ENCODE measurements at places on chromosomes 6 and 20.
A peak's percentile ranks its signal among the peaks of the same experiment; 100 is the strongest.

DNA sequence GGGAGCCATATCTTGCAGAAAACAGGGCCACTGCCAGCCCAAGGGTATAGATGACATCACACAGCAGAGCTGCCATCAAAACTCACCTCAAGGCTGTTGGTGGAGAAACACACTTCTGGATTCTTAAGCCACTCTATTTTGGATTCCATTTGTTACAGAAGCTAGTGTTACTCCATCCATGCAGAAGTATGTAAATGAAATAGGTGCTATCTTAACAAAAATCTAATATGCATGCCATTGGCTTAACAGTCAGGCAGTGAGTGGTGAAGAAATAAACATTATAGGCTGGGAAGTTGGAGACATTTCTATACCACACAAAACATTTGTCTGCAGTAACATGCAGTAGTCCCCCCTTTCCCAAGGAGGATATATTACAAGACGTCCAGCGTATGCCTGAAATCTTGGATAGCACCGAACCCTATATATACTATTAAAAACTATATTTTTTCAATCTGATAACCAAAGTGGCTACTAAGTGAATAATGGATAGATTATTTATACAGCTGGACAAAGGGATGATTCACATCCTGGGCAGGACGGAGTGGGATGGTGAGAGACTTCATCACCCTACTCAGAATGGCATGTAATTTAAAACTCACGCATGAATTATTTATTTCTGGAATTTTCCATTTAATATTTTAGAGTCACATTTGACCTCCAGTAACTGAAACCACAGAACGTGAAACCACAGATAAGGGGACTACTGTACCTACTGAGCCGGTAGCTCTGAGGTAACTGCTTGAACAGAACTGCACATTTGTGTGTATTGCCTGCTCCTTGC lies 160.0 kb upstream of the PLN start:
- no peak for DNase-seq

GRCh38 chr6:134021396-134022122 lies 30.9 kb downstream of the SLC2A12 start:
- DNase-seq = no peak

DNA sequence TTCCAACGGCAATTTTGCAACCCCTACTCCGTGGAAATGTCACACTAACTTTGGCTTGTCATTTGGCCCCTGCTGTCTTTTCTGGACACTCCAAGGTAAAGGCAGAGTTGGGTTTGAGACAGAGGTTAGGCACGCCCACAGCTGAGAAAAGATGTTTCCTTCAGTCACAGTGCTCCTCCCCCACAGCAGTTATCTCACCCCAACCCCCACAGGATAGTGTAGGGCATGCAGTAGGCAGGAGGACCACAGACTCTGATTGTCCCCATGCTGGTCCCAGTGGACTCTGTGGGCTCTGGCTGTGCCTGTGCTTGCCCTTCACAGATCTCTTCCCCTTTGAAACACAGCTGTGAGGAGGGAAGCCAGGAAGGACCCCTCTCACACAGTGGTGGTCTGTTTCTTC lies 124.0 kb upstream of the CARMIL1 start:
- DNase-seq = no peak

- DNase-seq = no peak
Observed at GRCh38 chr6:30964075-30964474, 19.4 kb upstream of the MUC21 start.

DNA sequence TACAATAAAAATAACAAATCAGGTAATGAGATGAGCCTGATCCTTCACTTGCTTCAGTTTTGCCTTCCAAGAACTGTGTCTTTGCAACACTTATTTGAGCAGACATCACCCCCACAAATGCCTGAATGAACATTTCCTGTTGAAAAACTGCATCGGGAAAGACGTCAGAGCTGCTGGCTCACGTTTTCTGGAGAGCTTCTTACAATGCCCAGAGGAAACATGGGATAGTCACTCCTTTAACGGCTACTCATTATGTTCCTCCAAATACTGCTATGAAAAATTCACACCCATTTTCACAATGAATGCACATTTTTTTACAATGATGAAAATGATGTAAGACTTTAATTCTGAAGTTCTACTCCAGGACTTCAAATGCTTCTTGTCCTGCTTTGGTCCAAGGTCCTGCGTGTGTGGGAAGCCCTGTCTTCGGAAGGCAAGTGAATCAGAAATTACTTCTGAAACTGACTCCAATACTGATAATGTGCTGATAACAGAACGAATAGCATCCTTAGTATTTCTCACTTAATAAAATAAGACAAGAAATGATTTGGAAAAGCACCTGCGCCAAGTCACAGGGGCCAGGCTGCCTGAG lies 238.0 kb downstream of the ANKRD60 start:
- DNase-seq = no peak

GRCh38 chr6:150272264-150272975 lies 96.4 kb upstream of the IYD start:
- DNase-seq = no peak

DNA sequence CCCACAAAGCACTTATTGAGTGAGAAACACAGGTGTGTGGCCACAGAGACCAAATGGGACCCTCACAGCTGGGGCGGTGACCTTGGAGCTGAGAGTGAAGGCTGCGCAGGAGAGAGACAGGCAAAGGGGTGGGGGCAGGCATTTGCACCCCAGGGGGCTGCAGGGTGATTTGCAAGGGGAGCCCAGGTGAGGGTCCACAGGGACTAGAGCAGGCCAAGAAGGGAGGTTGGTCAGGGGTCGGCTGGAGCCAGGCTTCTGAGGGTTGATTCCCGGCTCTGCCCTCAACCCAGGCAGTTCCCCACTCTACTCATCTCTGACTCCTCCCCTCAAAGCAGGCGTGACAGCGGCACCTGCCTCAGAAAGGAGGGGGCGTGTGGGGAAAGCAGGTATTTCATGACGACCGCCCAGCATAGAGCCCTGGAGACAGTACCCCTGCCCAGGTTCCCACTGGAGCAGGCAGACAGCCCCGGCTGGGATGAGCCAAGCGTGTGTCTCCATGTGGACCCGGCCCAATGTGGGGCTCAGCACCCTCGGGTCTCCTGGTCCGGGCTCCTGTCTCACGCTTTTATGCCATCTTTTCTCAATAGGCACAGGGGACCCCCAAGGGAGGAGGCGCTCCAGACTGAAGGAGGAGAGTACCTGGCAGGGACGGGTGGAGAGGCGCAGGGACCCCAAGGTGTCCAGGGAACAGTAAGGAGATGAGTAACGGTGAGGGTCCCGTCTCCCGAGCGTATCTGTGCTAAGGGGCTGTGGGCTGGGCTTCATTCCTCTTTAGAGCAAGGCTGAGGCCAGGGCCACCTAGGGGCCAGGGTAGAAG lies 3.1 kb upstream of the MRGBP start:
- no peak for DNase-seq

GRCh38 chr6:21873562-21873961 lies 280.0 kb downstream of the SOX4 start:
- DNase-seq = no peak

DNA sequence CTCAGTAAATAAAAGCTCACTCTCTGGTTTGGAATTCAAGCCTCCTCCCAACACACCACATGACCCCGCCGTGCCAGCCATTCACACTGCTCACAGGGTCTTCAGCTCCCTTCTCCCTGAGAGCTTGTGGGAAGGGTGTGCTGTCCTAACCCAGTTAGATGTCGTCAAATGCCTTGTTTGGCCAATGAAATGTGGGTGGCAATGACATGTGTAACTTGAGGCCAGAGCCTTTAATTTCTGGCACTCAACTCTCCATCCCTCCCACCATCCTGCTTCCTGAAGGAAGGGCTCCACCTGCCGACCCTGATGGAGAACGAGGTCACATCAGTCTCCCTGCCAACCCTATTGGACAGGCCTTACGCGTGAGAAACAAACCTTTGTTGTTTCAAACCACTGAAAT lies 224.5 kb upstream of the AGPAT4 start:
- DNase-seq = no peak

DNA sequence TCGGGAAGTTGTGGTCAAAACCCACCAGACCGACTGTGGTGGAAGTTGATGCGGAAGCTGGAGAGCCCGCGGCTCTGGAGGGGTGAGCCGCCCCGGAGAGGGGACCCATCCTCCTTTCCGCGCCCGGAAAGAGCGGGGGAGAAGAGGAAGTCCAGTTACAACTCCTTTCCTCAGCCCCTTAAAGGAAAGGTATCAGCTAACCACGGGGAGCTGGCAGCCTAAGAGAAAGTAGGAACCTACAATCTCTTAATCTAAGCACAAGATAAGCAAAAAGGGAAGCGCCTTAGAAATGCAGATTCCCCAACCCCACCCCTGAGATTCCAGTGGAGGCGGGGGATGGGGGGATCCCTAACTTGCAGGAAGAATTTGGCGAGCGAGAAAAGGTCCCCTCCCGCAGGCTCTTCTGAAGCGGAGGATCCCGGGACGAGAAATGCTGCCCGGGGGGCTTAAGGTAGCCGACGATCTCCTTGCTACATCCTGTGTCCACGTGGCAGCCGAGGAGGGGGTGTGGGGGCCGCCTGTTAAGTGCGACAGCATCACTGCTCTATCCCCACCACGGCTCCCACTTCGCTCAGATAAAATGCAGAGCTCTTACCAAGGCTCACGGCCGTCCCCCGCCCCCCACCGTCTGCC lies 87.5 kb downstream of the ZFP64 start:
- DNase-seq = peak; percentile 27

- DNase-seq = no peak
Observed at GRCh38 chr6:146444189-146444588, 99.4 kb upstream of the RAB32 start.

GRCh38 chr6:7919871-7920270 lies 9.3 kb upstream of the TXNDC5 start:
- DNase-seq = no peak

- no peak for DNase-seq
Observed at GRCh38 chr20:59614714-59615113, 10.4 kb downstream of the PHACTR3 start.

- DNase-seq = no peak
Observed at GRCh38 chr6:52890018-52890417, 19.5 kb downstream of the GSTA3 start.

DNA sequence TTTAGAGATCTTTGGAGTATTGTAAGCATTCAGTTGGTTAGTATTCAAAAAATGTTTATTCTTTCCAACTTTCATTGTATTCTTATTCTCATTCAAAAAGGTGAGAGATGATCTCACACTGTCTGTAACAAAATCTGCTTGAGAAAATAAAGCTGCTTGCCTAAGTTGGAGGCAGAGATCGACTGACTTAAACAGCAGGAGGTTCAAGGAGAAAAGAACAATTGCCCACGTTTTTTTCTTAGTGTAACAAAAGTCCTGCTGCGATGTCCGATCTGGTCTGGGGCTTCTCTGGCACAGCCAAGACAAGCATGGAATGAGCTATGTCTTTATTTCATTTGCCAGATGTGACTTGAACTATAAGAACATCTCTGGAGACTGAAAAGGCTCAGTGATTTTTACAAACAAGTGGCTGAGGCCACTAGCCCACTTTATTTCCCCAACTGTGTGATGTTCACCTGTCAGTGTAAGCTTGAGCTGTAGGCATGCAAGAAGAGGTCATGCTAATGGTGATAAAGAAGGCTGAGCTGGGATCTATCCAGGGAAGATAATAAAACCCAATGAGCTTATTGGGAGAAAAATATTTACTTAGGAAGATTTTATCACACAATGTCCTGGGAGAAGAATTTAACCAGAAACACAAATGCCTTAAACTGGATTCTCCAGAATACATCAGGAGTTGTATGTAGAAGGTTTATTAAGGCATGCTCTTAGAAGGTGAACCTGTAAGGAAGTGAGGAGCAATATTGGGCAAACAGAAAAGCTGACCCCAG lies 580.1 kb upstream of the BTBD3 start:
- DNase-seq = no peak

- DNase-seq = no peak
Observed at GRCh38 chr20:18176318-18176785, 38.7 kb downstream of the KAT14 start.

- no peak for DNase-seq
Observed at GRCh38 chr20:64036346-64037198, 590 bp downstream of the C20orf204 start.

DNA sequence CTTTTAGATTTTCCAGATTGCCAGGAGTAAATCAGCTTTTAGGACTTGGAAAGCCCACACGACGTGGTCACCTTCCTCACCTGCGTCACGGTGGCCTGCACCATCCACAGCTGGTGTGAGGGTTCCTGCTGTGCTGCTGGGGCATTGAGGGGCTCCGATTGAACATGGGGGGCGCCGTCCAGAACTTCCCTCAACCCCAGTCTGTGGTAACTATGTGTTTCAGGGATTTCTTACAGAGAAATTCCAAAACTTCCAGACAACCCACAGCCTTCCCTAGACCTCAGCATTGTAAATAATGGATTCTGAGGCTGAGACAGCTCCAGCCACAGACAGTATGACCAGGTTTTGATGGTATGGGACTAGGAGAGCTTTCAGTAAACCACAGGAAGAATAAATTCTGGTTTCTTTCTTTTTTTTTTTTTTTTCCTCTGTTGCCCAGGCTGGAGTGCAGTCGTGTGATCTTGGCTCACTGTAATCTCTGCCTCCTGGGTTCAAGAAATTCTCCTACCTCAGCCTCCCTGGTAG lies 46.7 kb upstream of the IRF4 start:
- no peak for DNase-seq

Measured in GM12892 (cell line).